ENCODE measurements at places on chromosomes 12 and 14.

- DNase-seq, result no peak
Measured at GRCh38 chr12:103571286-103571685, 15.8 kb upstream of the STAB2 start.

- DNase-seq, result no peak
Measured at GRCh38 chr12:11719678-11720099, 70.2 kb downstream of the ETV6 start.

- no peak for DNase-seq
Measured at GRCh38 chr14:56195704-56196103, 77.5 kb downstream of the PELI2 start.

GRCh38 chr12:127235761-127236160 is 1031.2 kb upstream of the TMEM132C start:
- no peak for DNase-seq

DNA sequence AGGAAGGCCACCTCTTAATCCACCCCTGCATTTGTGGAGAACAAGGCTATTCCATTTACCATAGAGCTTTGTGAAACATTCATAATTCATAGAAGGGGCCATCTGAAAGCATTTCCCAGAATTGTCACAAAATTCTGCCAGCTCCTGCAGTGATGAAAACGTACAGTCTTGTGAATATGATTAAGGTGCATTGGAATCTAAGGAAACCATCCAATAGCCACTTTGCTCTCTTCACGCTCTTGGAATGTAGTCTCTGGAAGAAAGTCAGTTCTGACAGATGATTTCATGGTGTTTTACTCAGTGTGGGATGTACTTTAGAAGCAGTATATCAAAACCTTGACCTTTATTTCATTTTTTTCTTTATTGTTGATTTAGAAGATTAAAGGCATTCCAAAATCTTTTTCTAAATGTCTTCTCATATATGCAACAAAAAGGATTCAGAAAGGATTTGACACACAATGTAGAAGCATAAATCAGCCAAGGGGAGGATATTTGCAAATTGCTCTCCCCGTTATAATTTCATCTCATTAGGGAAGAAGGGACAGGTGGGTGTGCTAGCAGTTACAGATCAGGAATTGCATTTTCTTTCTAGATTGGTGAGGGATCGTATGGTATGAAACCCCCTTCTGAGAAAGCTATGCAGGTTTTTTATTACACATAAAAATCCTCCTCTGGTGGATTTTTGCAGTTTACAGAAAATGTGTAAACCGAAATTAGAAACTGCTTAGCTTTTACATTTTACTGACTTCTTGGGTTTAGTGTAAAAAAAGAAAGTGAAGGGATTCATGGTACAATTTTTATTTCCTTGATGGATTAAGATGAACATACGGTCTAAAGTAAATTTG is 390.2 kb downstream of the LRIG3 start:
- no peak for DNase-seq

DNA sequence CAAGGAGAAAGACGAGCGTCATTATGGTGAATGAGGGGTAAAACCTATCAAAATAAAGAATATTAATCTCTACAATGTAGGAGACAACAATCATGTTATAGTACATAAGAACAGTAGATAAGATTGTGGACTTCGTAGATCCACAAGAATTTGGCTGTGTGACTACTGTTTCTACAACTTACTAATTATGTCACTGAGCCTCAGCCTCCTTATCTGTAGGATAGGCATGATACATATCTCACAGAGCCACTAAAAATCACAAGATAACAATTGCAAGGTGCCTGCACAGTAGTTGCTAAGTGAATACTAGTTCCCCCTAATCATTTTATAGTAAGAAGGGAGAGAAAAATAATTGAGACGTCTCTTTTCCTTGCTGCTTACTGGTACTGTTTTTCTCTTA is 78.2 kb upstream of the STAC3 start:
- DNase-seq, result no peak

DNA sequence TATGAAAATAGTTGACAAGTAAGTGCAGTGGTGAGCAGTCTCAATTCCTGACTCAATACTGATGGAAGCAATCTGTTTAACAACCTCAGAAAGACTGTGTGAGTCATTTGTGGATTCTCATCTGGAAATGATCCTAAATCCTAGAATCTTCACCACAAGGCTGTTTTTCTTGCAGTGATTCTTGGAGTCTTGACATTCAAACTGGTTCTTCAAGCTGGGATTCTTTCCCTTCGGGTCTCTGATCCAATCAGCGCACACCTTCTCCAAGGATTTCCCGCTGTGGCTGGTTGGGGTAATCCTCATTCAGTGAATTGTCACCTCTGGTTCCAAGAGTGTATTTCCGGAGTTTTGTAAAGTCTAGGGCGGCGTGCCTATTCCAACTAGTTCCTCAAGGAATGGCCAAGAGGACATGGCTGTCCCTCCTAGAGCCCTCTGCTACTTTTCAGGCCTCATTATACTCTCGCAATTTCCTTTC is 37.7 kb upstream of the FOXJ2 start:
- no peak for DNase-seq
